Activated CD4-positive, alpha-beta T cell treated with anti-CD3 and anti-CD28 coated beads for 48 hours (primary cell): ENCODE measurements at places on chromosomes 2 and 18.

DNA sequence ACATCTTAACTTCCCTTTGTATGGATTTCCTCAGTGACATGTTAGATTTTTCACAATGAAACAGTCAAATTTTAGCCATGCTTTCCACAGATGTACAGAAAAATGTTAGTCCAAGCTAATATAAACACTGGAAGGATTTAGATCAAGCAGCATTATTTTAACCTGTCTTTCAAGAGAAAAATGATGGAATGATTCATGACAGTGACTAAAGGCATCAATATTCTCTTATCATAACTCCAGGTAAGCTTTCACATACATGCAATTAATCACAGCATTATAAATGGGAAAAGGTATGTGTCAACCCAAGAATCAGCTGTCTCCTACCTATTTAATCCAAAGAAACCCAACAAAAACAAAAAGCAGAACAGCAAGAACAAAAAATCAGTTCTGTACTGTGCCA, 92.7 kb downstream of the NCKAP5 start:
- DNase-seq = no peak

DNA sequence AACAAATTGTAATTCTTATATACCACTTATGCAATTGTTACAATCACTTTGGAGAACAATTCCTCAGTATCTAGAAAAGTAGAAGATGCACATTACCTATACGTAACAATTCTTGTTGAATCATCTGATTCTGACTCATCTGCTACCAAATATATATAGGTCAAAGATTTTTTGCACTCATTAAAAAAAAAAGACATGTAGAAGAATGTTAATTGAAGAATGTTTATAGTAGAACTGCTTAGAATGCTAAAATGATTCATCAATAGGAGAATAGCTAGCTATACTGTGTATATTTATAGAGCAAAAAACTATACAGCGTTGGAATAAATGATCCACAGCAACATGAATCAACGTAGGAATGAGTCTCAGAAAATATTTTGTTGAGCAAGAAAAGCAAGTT, 29.5 kb upstream of the STAT1 start:
- DNase-seq = no peak

DNA sequence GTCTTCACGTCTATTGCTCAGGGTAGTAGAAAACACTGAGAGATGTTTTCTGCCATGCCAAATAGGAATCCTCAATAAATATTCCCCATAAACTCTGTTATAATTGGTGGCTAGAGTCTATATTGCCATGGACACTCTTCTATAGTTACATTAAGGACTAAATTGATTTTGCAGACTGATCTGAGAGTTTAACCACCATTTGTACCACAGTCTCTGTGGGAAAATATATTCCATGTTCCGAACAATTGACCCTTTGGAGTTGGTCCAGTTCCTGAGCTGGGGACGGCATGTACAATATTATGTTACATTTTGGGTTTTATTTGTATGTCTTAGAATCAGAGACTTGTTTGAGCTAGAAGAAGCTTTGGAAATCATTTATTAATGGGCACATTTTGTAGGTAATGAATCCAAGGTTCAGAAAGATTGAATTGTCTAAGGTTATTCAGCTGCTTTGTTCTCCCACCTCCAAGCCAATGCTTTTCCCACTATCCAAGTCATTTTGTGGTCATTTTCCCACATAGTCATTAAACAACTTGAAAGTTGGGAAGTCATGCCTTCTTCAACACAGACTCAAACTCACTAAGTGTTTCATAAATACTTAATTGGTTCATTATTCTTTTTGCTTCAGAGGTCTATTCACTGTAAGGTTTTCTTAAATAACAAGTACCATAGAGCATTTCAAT, 5.1 kb upstream of the PPP1CB start:
- DNase-seq = no peak

DNA sequence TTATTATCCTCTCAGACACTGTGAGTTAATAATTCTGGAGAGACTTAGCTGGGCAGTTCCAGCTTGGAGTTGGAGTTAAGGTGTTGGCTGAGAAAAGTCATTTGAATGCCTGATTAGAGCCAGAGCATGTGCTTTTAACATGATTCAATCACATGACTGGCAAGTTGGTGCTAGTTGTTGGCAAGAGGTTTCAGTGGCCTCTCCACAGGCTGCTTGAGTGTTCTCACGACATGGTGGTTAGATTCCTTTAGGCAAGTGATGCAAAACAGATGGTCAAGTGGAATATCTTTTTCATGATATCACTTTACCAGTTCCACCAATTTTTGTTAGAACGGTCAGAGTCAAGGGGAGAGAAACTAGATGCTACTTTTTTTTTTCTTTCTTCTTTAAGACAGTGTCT, 262.7 kb upstream of the FN1 start:
- DNase-seq = no peak

GRCh38 chr2:237143676-237144440, 58.2 kb downstream of the COPS8 start:
- no peak for DNase-seq

DNA sequence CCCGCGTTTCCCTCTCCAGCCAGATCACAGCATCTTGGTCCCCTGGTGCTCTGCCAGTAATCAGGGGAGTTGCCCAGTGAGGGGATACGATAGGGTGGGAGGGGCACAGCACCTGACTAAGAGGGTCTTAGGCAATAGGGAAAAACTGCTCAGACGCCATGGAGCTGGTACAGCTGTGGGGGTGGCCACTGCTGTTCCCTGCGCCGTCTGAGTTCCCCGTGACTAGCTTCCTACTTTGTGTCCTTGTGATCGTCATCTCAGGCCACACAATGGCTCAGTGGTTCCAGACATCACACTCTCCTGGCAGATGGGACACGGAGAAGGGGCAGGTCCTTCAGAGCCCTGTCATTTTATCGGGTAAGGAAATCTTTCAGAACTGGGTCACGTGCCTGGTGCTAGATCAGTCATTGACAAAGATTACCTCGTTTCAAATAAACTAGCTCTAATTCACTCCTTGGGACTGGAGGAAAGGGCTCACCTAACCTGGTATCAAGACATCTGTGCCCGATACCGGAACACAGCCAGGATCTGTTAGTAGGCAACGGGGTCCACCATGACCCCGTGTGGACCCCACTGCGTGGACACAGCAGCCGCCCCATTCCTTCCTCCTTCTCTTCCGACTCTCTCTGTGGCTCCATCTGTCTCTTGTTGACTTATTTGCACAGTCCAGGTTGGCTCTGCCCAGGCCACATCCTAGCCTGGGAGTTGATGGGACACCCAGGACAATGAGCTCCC, 101.6 kb downstream of the PTGR3 start:
- DNase-seq = no peak

DNA sequence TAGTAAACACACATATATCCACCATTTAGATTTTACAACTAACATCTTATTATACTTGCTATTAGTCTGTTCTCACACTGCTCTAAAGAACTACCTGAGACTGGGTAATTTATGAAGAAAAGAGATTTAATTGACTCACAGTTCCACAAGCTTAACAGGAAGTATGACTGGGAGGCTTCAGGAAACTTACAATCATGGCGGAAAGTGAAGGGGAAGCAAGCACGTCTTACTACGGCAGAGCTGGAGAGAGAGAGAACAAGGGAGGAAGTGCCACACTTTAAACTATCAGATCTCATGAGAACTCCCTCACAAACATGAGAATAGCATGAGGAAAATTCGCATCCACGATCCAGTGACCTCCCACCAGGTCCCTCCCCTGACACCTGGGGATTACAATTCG, 240.7 kb downstream of the CAMKMT start:
- no peak for DNase-seq

- DNase-seq = no peak
These were observed 91.0 kb downstream of the CSRNP3 start for GRCh38 chr2:165560377-165560988.

DNA sequence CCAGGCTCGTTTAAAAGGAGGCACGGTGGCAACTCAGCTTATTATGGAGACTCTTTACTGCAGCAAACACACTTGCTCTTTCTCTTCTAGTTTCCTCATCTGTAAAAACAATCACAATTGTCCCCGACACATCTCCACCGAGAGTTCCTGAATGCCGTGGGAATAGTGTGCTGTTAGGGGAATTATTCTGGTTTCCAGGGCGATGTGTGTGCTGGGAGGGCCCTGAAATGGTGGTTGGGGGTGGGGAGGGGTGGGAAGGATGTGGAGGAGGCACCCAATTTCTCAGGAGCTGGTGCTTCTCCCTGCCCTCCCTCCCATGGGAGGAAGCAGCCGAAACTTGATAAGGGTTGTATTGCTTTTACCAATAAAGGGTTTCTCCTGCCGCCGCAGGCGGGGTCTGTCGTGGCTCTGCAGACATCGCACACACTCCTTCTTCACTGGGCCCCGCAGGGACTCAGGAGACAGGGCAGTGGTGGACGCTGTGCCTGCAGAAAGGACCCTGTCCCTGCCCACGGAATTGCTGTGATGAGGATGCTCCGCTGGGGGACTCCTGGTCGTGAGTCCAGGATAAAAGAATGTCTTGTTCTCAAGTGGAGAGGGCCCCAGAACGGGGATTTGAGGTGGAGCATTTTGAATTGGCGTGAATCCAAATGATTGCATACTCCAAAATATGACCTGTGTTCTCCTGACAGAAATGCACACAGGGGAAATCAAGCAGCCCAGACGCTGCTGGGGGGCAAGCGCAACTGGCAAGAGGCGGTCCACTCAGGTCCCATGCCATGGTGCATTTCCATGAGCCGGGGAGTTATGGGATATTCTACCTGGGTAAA, 119.2 kb downstream of the ACKR3 start:
- no peak for DNase-seq

DNA sequence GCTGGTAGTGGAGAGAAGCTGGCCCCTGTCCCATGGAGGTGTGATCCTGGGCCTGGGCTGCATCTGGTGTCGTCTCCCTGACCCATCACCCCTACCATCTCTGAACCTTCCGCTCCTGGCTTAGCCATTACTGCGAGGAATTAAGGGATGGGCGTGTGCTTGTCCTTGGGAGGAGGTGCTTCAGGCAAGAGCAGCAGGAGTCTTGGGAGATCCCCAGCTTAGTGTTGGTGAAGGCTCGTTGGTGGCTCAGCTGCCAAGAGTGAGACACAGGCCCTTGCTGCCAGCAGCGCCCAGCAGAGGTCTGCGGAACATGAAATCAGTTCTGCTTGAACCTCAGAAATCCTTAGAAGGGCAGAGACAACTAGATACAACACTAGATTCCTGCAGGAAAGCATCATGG, 59.9 kb upstream of the TGFA start:
- DNase-seq = no peak

DNA sequence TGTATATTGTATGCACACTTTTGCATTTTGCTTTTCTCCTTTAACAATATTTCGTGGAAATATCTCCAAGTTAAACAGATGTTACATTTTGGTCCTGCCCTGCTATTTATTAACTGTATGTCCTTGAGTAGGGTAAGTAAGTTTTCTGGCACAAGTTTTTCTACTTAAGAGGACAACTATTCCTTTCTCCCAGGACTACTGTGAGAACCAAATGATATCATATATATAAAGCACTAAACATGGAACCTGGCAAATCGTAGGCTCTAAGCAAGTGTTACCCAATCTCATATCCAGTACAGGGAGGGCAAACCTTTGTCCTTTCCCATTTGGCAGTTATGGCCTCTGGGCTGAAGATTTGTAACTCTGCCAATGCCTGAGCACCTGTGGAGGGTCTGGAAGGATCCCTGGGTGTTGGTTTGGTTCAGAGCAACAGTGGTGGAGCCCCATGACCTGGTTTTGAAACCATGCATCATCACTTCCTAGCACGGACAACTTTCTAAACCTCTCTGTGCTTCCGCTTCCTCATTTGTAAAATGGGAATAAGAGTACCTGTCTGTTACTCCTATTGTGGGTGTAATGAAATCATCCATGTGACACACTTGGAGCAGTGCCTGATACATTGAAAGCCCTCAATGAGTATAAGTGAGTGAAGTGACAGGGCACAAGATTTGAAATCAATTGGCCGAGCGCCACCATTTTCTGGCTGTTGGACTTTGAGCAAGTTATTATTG, 28.3 kb upstream of the ICOS start:
- DNase-seq = no peak

GRCh38 chr2:236744281-236744705, 174.7 kb downstream of the ACKR3 start:
- DNase-seq = no peak

DNA sequence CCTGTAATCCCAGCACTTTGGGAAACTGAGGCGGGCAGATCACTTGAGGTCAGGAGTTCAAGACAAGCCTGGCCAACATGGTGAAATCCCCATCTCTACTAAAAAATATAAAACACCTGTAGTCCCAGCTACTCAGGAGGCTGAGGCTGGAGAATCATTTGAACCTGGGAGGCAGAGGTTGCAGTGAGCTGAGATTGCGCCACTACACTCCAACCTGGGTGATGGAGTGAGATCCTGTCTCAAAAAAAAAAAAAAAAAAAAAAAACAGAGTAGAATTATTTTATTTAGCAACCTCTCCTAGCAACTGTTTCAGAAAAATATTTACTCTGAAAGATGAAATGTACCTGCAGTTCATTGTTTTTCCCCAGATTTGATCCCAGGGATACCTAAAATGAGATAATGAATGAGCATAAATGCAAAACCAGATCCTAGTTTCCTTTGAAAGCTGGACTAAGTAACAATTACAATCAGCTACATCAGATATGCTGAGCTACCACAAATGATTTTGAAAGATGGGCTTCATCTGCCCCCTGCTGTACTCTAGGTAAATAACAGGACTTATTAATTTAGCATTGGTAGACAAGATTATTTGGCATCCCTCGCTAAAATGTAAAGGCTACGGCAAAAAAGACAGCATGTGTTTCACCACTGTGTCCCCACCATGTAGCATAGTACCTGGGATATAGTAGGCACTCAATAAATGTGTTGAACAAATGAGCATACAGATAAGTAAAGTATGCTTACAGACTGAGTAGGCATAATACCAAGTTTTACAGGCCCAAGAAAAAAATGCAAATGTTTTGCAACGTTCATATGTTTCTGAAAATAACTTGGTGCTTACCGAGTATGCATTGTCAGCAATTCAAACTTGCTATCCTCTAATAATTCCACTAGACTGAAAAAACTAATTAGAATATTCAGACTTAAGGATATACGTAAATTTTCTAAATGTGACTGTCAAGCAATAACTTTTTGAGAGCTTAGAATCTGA, 102.5 kb downstream of the ATL2 start:
- DNase-seq = peak; percentile 25

GRCh38 chr2:23301136-23301535, 83.8 kb upstream of the KLHL29 start:
- DNase-seq = no peak

- no peak for DNase-seq
These were observed 266.2 kb downstream of the TMX3 start for GRCh38 chr18:68448736-68449135.

GRCh38 chr2:157758586-157758985, 117.5 kb downstream of the ACVR1 start:
- DNase-seq = no peak

DNA sequence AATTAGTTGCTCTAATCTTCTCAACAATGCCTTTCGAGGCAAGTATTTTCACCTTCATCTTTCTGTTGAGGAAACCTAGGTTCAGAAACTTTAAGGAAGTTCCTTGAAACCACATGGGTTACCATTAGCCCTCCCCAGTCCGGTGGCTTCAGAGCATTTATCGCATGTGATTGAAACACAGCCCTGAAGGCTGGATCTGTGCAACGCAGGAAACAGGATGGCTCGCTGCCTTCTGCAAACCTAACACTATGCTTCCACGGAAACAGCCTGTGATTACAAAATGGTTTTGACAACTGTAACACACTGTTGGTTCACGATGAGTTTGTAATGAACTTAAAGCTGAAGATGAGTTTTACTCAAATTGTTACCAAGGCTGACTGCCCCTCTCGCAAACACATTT, 68.5 kb downstream of the EPB41L3 start:
- no peak for DNase-seq

- DNase-seq = no peak
These were observed 1.4 kb downstream of the GMPPA start for GRCh38 chr2:219500135-219500534.
